ENCODE measurements at places on chromosomes 3 and 15.

DNA sequence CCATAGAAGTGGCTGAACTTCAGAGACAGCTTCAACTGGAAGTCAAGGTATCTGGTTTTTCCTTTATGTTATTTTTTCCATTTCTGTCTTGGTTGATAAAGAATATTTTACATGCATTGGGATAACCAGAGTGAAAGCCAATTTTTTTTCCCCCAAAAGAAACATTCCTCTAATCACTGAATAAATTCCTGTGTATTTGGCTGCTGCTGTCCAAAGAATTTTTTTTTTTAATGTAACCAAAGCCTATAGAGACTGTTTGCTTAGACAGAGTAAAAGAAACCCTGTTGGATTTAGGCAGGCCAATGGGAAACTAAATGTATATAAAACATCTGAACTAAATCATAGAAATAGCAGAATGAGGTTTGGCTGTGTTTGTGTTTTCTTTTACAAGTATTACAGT is 75.2 kb downstream of the CGNL1 start:
- no peak for DNase-seq

GRCh38 chr15:97177151-97177577 is 783.3 kb upstream of the ARRDC4 start:
- no peak for DNase-seq

- no peak for DNase-seq
Measured at GRCh38 chr3:62415312-62415801, 42.0 kb upstream of the FEZF2 start.

GRCh38 chr3:102466001-102466400 is 31.2 kb downstream of the ZPLD1 start:
- DNase-seq = no peak

DNA sequence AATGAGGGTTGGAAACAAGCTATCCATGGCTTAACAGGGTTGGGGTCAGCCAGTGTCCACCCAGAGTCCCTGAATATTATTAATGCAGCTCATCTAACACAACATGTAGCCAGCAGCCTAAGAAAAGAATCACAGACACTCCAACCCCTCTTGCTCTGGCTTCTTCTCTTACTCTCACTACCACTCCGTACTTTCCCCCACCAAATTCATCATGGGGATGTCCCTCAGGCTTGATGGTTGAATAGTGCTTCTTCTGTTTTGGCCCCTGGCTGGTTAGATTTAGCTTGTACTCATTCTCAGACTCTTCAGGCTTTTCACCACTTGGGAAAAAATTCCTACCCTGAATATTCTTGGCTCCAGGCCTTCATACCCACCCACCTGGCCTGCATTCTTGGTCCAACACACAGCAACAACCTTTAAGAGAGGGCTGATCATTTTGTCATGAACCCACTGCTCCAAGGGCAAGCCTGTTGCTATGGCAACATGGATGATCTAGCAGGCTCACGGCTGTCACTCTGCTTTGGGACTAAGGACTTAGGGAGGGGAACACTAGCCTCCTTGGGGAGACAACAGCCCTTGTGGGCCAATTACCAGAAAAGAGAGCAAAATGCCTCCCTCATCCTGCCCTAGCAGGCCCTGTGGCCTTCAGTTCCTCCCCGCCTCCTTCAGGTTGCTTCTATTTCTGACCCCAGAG is 9.4 kb upstream of the MED12L start:
- DNase-seq = no peak

DNA sequence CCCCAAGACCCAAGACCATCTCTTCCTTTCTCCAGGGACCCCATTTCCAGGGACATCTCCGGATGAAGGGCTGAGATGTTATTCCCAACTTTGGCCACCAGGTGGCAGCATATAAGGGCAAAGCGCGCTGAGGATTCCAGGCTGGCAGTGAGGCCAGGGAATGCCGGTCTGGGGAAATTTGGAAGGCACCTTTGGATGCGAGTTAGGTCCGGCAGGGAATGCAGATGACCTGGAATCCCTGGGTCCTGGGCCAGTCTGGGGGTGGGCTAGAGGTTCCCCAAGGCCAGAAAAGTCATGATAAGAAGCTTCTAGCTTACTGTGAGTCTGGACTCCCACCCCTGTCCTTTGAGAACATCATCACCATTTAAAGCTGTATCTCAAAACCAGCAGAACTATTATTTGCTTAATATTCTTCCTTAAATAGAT is 1.6 kb upstream of the CHST13 start:
- no peak for DNase-seq

DNA sequence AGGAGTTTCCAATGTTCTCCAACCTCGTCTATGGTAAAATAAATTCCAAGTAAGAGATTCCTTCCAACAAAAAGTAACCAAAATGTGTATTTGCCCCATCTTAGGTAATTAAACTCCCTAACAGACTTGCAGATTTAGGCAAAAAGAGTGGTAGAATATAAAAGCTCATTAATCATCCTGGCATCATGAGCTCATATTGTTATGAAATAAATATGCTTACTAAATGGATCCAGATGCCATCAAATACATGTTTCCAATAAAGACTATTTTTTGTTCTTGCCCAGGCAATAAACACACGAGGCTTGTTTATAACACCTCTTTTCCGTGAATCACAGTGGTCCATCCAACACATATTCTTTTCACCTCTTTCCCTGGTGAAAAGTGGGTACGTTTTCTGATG is 189.4 kb downstream of the THSD4 start:
- DNase-seq = no peak

DNA sequence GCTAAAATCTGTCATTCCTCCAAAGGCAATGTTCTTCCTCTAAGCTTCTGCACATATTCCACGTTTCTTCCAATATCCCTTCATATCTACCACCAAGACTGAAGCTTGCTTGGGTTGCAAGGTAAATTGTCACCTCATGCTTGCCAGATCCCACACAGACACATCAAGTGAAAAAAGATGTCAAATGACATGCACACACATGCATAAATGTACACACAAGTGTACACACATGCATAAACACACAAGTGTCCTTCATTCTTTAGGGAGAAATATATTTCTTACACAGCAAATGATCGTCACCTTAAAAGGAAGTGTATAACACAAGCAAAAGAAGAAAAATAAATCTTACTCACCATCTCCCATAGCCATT is 59.4 kb downstream of the CLASP2 start:
- DNase-seq = no peak

DNA sequence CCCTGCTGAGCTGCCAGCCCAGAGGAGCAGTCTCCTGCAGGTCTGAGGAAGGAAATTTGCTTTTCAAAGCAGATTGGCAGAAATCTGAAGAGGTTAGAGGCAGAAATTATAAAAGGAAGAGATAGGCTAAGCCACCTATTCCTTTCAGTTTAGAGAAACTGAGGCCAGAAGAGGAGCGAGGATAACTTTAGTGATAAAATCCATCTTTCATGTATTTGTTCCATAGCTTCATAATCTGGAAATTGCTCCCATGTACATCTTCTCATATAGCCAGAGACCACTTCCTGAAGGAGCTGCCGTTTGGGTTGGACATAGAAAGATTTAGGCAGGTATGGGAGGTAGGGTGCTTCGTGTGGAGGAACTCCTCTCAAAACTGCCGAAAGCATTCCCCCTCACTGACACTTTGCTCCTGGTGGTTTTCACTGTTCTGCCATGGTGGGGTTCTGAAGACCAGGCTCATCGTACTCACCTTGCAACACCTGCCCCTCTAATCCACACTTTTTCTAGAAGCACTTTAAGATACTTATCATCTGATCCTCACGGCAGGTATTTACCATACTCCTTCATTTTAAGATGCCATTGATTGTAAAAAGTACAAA is 670 bp upstream of the ACAP2 start:
- no peak for DNase-seq

GRCh38 chr15:55319537-55320237 is 665 bp downstream of the PIGB start:
- DNase-seq = no peak

Data from activated naive CD8-positive, alpha-beta T cell treated with anti-CD3 and anti-CD28 coated beads, Interleukin-2, amount 50 U/mL, for 16 hours (primary cell).